Activated CD4-positive, alpha-beta T cell treated with anti-CD3 and anti-CD28 coated beads, Interleukin-2, Interleukin-6, amounts not matched to agents 100 ng/mL and 50 ng/mL, durations not matched to agents 16 hours and 8 hours (primary cell): ENCODE measurements at places on chromosomes 7 and 10.

DNA sequence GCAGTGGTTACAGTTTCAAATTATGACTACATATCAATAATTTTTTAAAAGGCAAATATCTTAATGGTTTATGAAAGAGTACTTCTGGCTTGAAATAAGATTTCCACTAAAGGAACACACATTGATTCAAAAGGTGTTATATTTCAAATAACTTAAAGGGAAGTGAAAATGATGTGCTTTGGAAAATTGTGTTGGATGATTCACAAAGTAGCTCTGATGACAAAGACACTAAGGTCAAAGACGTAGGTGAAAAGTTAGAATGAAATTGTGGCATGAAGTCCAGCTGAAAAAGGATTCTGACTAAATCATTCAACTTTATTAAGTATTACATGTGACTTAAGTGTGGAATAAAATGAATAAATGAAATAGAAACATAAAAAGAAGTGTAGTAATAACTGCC lies 20.8 kb upstream of the OR2A5 start:
- no peak for DNase-seq

GRCh38 chr10:90394311-90394710 lies 463.5 kb downstream of the HTR7 start:
- no peak for DNase-seq

GRCh38 chr7:138891446-138891810 lies 89.8 kb downstream of the KIAA1549 start:
- no peak for DNase-seq

- no peak for DNase-seq
These were observed 251.8 kb downstream of the CRPPA start for GRCh38 chr7:16169537-16169936.

- no peak for DNase-seq
These were observed 343.2 kb upstream of the TMEM229A start for GRCh38 chr7:124376111-124376510.

DNA sequence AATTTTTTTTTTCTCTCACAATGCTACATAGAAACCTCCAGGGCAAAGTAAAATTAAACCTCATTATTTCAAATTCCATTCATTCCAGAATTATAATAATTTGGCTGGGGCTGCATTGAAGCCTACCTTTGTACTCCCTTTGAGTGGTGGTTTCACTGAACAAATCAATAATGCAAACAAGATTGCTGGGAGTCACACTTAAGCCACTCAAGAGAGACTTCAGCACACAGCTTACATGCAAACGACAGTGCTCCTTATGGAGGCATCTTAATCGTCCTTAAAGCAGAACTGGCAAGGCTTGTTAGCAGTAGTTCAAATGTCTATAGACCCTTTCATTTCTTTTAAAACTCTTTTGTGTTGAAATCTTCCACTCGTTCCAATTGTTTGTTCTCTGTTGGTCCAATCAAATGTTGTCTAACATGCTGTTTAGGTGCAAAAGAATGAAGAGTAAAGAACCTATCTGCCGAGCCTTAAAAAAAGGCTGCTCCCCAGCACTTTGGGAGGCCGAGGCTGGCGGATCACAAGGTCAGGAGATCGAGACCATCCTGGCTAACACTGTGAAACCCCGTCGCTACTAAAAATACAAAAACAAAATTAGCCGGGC lies 294.9 kb downstream of the FGFR2 start:
- DNase-seq = no peak

- no peak for DNase-seq
These were observed 494.6 kb downstream of the PLXNA4 start for GRCh38 chr7:132081686-132082085.
